Esophagus muscularis mucosa (tissue), 4 donors: ENCODE measurements at places on chromosomes 11 and 22.

DNA sequence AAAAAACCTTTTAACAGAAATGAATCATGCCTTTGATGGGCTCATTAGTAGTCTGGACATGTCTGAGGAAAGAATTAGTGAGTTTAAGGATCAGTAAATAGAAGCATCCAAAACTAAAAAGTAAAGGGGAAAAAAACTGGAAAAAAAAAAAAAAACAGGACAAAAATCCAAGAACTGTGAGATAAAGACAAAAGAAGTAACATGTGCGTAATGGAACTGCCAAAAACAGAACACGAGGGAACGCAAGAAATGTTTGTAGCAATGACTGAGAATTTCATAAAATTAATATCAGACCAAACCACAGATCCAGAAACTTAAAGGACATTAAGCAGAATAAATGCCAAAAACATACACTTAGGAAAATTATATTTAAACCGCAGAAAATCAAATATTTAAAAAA, 77.4 kb downstream of the MS4A13 start:
- DNase-seq, result no peak

- no peak for DNase-seq
These were observed 5.0 kb upstream of the RFPL3 start for GRCh38 chr22:32352681-32353080.

DNA sequence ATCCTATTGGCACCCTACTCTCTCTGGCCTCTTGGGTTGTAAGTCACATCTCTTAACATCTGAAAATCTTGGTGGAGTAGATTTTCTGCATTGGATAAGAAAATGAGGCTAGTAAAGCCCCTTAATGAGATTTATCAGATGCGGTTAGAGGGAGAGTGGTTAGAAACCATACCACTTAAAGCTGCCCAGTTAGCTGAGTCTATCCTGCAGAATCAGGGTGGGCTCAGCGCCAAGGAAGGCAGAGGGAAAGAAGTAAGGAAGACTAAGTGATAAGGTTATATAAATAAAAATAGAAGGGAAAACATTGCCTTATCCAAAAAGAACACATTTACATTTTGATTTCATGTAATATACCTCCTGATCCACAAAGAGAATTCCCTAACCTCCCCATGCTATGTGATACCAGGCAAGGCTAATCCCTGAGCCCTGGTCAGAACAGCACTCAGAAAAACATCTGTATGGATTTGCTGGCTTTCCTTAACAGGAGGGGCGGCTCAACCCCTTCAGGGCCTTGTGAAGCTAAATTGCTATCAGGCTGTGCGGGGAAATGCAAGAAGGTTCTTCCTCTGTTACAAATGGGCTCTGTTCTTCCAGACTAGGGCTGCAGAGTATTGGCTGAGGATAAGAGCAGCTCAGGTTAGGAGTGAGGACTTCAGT, 101.7 kb downstream of the SNX19 start:
- DNase-seq, result peak; percentile 57

DNA sequence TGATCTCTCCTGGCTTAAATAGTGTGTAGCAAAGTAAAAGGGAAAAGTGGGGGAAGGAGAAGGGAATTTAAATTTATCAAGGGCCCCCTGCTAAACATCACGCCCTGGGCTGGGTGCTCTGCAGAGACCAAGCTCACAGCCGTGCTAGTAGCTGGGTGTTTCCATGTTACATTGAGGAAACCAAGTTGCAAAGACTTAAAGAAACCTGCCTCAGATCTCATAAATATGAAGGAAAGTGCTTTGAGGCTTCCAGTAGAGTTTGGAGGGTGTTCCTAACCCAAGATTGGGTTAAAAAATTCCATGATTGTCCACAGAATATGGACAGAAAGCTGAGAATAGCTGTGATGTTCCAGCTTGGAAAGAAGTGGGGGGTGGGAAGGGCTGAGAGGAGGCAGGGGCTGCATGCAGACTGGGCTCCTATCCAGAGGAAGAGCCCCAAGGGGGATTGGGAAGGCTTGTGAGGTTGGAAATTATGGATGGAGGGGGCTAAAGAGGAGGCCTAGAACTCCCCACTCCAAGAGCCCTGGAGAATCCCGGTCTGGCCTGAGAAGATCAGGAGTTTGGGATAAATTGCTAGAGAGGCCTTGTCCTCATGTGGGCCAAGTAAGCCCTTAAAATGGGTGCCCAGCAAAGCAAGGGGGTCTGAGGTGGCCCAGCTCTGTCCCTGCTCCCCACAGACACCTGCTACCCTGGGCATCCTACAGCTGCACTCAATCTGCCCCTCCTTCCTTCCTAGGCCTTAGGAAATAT, 25.0 kb upstream of the OAF start:
- no peak for DNase-seq

DNA sequence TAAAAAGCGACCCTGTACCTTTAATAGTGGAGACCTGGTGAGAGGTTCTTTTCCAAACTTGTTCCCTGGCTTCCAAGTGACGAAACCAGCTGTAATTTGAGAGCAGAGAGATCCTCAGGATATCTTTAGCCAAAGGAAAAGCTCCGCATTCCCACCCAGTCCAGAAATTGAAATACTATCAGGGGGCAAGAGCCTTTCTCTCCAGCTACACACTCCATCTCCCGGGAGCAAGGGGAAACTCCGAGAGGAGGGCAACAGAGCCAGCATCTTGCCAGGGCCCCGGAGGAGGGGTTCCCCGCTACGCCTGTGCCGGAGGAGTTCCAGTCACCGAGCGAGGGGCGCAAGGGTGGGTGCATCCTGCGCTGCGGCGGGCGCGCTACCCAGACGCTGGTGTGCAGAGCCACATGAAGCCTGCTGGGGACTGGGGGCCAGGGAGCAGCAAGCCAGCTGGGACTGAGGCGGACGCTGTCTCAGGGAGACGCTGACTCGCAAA, at the start of gene FIBIN:
Gene FIBIN (plus strand): TSS at position 148 of the 493 bp plus-strand sequence. CDS start 415 bp downstream, outside the sequence.
- no peak for DNase-seq

- no peak for DNase-seq
These were observed 46.2 kb downstream of the IGF2 start for GRCh38 chr11:2092956-2093412.

- no peak for DNase-seq
These were observed 20.3 kb downstream of the TEF start for GRCh38 chr22:41401781-41402648.

GRCh38 chr22:37633625-37634416, 5.6 kb upstream of the SH3BP1 start:
- DNase-seq, result peak; percentile 94

DNA sequence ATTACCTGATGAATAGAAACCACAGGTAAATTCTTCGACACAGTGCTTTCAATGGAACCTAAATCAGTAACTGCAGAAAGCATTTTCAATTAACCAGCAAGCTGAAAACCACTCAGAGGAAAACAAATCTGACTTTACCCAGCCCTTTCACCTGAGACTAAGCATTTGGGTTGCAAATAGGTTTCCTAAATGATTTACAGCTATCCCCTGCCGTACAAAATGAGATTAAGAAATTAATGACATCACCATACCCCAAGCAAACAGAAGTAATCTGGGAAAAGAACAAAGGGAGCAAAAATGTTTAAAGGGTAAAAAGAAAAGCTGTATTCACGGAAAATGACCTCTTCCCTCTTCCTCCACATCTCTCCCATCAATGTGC, 584 bp downstream of the NOX4 start:
- no peak for DNase-seq

DNA sequence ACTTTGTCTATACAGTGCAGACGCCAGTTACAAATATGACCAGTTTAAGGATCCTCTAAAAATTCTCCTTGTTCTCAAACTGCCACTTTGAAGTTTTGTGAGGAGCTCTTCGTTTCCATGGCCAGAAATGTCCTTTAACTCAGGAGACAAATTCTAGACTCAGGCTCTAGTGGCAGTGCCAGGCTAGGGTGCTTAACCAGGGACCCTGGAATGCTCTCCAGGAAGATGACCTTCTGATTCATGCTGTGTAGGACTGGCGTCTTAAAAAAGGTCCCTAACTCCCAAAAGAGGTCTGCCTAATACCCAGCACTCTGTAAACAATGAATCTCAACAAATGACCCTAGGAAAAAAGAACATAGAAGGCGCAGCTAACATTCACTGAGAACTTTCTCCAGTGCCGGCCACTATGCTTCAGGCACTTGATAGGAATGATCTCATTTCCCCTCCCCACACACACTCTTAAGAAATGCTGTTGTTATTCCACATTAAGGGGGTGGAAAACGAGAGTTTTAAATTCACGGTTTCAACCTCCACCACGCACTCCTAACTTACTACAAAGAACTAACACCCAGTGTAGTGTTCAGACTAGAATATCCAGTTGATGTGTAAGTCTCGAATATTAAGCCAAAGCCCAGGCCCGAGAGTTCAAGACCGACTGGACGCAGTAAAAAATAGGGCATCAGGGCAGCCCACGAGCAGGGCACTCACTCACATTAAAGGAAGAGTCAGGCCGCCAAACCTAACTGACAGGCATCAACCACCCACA, 747 bp downstream of the NXF1 start:
- DNase-seq, result no peak

- DNase-seq, result no peak
These were observed 938 bp downstream of the LAYN start for GRCh38 chr11:111541254-111542061.

DNA sequence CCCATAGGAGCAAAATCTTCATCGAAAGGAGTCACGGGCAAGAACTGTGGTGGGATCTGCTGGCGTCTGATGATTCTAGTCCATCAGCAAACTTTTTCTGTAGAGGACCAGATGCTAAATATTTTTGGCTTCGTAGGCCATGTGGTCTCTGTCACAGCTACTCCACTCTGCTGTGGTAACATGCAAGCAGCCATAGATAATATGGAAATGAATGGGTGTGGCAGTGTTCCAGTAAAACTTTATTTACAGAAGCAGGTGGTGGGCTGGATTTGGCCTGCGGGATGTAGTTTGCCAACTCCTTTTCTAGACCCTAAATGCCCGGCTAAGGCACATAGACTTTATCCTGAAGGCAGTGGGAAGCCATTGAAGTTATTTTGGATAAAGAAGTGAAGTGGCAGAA, 32.9 kb downstream of the BMAL1 start:
- DNase-seq, result no peak

DNA sequence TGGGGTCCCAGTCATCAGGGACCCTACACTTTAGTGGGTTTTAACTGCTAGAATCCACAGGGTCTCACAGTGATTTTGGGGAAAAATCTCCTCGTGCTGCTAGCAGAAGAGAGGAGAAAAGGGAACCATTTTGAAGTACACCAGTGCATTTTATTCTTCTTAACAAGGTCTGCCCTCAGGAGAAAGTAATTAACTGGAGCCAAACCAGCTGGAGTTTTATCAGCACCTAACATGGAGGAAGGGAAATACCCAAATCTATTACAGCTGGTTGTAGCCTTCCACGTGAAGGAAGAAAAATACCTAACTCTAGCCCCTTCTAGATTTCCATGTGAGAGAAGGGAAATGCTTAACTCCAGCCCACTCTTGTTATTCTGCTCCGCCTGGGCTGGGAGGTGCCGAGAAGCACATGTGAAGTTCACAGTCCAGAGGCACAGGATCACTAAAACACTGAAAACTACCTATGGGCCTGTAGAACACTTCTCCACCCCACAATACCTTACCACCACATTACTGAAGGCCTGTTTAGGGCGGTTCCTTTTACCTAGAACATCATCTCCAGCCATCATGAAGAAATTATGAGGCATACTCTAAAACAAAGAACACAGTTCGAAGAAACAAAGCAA, 31.3 kb upstream of the TEAD1 start:
- DNase-seq, result no peak

- no peak for DNase-seq
These were observed 16.2 kb upstream of the CASTOR1 start for GRCh38 chr22:30305519-30305905.

DNA sequence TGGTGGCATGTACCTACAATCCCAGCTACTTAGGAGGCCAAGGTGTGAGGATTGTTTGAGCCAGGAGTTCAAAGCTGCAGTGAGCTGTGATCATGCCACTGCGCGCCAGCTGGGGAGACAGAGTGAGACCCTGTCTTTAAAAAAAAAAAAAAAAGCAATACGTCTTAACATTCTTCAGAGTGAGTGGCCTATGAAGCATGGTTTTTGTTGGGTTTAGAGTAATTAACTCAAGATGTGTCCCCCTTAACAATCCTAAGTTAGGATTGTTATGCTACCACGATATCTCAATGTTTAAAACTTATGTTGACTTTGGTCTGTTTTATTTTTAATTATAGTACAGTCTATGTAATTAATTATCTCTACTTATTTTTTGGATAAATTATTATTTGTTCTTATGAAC, 156.1 kb downstream of the HIPK3 start:
- no peak for DNase-seq

DNA sequence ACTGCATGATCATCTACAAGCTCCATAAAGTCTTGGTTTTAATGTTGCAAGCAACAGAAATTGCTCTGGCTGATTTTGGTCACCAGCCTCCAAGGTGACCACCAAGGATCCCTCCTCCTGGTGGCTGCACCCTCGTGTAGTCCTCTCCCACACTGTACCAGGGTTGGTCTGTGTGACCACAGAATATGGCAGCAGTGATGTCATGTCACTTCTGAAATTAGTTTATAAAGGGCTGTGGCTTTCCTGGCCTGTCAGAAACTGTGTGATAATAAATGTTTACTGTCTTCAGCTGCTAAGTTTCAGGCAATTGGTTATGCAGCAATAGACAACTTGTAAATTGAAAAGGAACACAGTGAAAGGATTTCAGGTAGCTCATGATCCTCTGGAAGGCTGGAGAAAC, 5.3 kb upstream of the PRDM11 start:
- DNase-seq, result peak; percentile 89

- no peak for DNase-seq
These were observed 7.1 kb downstream of the PRPF19 start for GRCh38 chr11:60899046-60899936.

DNA sequence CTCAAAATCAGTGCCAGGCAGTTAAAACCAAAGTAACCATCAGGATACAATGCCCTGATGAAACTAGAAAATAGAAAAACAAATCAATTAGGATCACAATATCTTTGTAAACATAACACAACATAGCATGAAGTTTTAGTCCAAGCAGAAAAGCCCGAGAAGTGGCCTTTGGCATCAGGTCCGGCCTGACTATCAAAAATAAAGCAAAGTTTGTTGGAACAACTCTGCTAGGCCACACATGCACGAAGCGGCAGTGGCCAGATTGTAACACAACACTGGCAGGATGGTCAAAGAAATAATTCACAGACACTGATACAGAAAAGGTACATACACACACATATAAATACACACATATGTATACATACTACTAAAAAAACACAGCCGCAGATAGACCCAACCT, 26.9 kb downstream of the CDON start:
- no peak for DNase-seq

- no peak for DNase-seq
These were observed 55.0 kb upstream of the CNTN5 start for GRCh38 chr11:98965775-98966174.

DNA sequence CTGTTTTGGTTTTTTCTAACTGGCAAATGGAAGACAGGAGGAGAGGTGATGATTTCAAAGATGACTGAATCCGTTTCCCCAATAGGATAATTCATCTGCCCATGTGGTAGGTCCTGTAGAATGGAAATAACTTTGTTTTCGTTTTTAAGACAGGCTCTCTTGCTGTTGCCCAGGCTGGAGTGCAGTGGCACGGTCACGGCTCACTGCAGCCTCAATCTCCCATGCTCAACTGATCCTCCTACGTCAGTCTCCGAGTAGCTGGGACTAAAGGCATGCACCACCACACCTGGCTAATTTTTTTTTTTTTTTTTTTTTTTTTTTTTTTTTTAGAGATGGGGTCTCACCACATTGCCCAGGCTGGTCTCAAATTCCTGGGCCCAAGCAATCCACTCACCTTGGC, 77.4 kb upstream of the BIRC3 start:
- DNase-seq, result peak; percentile 31
